Stimulated activated CD4-positive, alpha-beta T cell treated with anti-CD3 and anti-CD28 coated beads, TNF-alpha, amount 100 ng/mL, for 48 hours (primary cell): ENCODE measurements at places on chromosomes 3 and 15.

- DNase-seq: no peak
These were observed 136.4 kb downstream of the CLASP2 start for GRCh38 chr3:33581666-33582065.

- no peak for DNase-seq
These were observed 39.4 kb downstream of the AGTR1 start for GRCh38 chr3:148737104-148737530.

- no peak for DNase-seq
These were observed 67.7 kb downstream of the ARHGEF26 start for GRCh38 chr3:154188846-154189245.

DNA sequence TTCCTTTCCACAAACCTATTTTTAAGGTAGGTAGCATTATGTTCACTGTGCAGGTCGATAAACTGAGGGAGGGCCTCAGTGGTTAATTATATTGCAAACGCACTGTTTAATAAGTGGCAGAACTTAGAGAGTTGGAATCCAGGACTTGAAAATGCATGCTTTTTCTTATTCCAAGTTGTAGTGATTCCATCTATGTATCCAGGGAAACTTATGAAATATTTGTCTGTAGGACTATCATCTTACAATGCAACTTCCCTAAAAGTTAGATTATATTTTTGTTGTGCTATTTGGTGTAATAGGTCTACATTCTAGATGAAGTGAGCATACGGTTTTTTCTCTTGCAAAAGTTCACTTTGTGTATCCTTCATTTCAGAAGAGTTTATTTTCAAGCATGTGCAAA lies 419.5 kb downstream of the NAALADL2 start:
- DNase-seq: no peak

GRCh38 chr3:98754483-98754882 lies 8.7 kb upstream of the ST3GAL6 start:
- no peak for DNase-seq

- DNase-seq: peak; percentile 2
These were observed at the start of gene MYZAP for GRCh38 chr15:57591822-57592367. Gene MYZAP (plus strand): TSS chr15:57591904. CDS start chr15:57592035, 131 bp downstream.

DNA sequence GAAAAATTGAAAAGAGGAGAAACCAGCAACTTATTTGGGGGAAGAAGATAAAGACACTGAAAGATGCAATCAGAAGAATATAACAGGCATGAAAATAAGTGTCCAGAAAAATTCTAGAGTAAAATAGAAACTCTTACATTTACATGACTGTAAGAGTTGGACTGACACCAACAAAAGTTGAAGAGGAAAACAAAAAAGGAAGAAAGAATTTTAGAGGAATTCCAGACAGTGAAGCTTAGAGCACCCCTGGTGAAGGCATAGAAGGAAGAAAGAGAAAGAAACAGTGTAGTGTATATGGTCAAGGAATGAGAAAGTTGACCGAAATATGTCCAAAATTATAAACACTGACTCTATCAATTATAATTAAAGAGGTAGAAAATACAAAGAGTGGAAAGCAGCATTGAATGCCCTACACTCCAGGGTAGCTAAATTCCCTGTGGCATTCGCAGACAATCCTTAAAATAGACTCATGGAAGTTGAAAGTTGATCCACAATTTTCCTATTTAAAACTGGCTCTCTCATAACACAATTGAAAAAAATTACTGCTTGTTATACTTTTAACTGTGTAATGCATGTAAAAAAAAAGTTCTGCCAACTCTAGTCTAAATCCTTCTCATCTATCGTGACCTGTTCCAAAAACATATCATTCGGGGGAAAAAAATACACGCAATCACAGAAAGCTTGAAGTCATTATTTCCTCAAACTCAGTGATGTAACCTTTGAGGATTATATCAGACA lies 102.6 kb upstream of the ABI3BP start:
- no peak for DNase-seq

- no peak for DNase-seq
These were observed 13.2 kb downstream of the TNIK start for GRCh38 chr3:171446801-171447578.

DNA sequence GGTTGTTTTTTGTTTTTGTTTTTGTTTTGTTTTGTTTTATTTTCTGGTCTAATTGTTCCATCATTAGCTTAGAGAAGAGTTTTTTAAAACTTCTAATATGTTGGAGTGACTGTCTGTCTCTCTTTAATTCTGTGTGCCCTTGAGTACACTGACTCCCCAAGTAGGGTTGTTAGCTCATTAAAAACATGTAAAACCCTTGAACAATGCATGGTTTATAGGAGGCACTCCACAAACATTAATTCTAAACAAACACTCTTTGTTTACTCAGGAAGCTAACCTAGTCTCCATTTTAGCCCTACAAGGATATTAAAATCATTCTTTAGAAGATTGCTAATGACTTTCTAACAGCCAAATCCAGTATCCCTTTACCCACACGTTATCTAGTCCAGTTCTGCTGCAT lies 100.5 kb downstream of the CGGBP1 start:
- DNase-seq: no peak

- no peak for DNase-seq
These were observed 115.2 kb upstream of the TMCO5A start for GRCh38 chr15:37819191-37819590.

GRCh38 chr15:89754361-89755154 lies 3.5 kb upstream of the MESP1 start:
- no peak for DNase-seq

DNA sequence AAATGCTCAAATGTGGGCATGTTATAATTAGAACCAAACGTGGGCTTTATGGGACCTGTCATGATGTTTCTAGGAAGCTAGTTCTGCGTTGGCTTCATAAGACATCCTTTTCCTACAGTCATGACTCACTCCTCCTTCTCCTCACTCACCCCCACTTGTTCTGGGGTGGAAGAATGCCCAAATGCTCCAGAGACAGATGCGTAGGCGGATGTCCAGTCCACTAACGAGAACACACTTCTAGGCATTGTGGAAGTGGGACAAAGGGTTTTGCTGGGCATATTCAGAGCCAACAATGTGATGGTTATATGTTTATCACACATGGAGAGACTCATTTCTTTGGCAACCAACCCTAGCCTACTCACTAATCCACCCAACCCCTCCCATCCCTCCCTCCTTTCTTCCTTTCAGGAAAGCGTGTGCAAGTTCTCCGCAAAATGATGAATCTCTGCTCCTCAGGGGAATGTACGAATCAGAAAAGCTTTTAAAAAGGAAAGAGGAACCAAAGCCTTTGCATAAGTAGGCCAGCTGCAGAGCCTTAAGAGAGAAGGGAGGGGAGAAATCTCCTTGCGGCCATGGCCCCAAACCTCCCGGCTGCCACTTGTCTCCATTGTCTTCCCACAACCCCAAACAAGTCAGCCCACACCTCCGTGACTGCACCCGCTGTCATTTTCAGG lies 123.0 kb upstream of the SPRED1 start:
- DNase-seq: no peak

GRCh38 chr3:169028716-169029115 lies 634.8 kb downstream of the MECOM start:
- no peak for DNase-seq

- no peak for DNase-seq
These were observed 66.2 kb downstream of the NPTN start for GRCh38 chr15:73567020-73567419.
